Hematopoietic multipotent progenitor cell (in vitro differentiated cells): ENCODE measurements at places on chromosomes 7 and 10.

DNA sequence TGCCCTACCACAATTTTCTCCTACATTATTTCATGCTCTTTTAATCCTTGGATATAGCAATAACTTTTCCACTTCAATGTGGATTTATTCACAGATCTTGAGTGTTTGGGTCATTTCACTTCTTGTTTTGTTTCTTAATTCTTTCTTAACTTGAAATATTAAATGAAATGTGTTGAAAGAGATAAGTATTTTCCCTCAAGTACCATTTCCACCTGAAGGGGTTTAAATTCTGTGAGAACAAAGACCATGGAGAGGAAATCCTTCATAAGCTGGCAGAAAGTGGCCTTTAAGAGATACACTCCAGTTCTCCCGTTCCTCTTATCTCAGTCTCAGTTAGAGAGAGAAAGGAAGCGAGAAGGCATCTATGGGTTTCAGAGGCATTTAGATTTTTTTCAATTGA, 14.1 kb upstream of the DLD start:
- peak; percentile 46 for DNase-seq

DNA sequence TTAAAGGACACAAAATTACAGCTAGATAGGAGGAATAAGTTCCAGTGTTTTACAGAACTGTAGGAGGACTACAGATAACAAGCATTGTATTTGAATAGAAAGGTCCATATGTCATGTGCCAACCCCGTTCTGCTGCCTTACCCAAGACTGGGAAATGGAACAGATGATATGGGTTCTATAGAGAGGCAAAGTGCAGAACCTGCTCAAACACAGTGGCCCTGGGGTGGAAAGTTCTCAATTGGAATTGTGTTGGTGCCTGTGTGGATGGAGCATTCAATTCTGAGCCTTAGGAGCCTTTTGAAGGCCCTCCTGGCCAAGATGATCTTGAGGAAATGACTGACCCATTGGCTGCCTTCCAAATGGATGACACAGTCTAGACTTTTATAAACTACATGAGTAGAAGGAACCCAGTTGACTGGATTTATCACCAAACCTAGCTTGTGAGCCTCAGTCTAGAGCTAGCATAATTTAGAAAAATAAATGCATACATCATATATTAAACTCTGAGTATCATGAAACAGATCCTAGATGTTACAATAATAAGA, 4.1 kb upstream of the PRSS1 start:
- DNase-seq: no peak

GRCh38 chr10:118776960-118777359, 22.2 kb upstream of the CACUL1 start:
- DNase-seq: no peak

GRCh38 chr10:102644066-102644645, at the start of gene TRIM8:
Gene TRIM8, plus strand, starts transcription at chr10:102644479. Its CDS starts 139 bp downstream, at chr10:102644618.
- DNase-seq: peak; percentile 49

- DNase-seq: no peak
Measured at GRCh38 chr7:52273685-52274610, 761.5 kb upstream of the POM121L12 start.

DNA sequence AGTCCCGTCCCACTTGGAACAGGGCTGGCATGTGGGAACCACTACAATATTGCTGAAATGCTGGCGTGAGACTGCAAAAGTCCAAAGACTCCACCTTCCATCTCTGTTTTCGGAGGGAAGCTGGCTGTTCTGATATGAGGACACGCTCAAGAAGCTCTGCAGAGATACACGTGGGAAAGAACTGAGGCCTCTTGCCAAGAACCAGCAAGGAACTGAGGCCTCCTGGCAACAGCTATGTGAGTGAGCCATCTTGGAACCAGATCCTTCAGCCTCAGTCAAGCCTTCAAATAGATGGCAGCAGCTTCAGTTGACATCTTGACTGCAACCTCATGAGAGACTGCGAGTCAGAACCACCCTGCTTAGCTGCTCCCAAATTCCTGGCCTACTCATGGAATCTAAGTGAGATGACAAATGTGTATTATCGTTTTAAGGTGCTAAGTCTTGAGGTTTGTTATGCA, 30.8 kb downstream of the SGMS1 start:
- no peak for DNase-seq

GRCh38 chr7:116582164-116582732, 57.4 kb downstream of the CAV1 start:
- no peak for DNase-seq

DNA sequence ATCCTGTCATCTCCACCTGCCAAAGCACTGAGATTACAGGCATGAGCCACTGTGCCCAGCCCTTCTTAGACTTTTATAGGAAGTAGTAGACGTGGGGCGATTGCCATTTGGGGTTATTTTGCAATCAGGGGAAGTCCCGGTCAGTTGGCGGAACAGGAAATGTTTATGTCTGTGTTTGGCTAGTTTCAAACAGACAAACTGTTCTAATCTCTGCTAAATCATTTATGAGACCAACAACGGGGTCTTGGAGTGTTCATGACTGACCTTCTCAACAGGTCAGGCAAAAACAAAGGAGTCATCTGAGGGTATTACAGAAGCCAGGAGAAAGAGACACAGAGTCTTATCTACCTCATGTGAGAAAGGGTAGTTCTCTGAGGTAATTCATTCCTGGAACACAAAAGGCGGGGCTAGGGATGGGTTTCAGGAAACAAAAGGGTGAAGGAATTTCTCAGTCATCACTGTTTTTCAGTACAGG, 6.6 kb upstream of the TPK1 start:
- no peak for DNase-seq

DNA sequence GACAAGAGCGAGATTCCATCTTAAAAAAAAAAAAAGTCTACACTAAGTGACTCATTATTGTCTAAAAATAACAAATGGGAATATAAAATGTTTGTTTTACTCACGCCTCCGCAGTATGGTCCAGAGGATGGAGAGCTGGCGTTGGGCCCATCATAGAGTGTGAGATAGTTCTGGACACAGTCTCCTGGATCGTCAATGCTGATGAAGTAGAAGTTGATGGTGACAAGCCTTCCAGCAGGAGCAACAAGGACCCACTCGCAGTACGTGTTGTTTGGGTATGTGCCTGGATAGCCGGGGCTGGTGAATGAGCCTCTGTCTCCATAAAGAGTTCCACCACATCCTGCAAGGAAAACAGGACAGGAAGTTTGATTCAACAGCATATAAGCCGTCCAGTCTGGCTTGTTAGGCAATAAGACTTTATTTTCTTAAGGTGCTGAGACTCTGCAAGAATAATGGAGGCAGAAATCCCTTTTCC, 11.5 kb upstream of the RSU1 start:
- no peak for DNase-seq

DNA sequence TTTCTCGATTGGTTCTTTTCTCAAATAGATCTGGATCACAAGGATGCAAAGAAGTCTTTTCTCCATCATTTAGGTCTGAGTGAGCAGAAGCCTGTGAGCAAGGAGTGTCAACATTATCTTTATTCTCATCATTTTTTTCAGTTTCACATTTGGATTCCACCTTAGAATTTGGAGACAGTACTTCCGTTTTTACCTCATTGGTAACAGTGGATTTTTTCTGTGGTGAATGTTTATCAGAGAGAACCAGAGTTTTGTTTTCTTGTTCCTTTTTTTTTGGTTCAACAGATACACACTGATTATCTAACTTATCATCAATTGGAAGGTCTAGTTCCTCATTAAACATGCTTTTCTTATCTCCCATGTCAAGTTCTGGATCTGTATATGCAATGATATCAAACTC, 151.3 kb downstream of the GALNT11 start:
- peak; percentile 55 for DNase-seq

- DNase-seq: no peak
Measured at GRCh38 chr7:5064391-5065106, 18.9 kb downstream of the RBAK start.

DNA sequence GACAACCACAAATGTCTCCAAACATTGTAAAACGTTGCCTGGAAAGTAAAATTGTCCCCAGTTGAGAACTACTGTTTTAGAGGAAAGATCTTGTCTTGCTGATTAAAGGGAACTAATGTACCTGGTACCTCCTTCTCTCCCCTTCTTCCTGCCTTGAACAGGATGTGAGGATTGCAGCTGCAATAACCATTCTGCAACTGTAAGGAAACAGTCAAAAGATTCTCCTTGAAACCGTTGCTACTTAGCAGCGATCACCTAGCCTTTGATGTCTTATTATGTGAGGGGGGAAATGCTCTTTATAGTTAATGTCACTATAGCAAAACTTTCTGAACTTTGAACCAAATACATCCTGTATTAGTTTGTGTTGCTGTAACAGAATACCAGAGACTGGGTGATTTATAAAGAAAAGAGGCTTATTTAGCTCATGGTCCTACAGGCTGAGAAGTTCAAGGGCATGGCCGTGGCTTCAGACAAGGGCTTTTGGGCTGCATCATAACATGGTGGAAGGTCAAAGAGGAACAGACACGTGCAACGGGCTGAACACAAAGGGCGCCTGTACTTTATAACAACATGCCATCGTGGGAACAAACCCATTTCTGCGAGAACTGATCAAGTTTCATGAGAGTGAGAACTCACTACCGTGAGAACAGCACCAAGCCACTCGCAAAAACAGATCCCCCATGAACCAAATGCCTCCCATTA, 54.2 kb upstream of the PARD3 start:
- no peak for DNase-seq

DNA sequence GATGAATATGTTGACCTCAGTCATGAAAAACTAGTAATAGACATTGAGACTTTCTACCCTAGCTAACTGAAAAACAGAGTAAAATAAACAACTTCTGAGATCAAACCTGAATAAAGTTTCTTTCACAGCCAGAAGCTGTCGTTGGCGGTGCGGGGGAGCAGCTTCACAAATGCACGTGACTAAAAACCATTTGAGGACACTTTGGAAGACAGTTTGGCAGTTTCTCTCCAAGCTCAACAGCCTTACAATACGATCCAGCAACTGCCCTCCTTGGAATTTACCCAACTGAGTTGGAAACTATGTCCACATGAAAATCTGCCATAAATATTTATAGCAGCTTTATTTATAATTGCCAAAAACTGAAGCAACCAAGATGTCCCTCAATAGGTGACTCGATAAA, 63.1 kb downstream of the CYTH3 start:
- no peak for DNase-seq

DNA sequence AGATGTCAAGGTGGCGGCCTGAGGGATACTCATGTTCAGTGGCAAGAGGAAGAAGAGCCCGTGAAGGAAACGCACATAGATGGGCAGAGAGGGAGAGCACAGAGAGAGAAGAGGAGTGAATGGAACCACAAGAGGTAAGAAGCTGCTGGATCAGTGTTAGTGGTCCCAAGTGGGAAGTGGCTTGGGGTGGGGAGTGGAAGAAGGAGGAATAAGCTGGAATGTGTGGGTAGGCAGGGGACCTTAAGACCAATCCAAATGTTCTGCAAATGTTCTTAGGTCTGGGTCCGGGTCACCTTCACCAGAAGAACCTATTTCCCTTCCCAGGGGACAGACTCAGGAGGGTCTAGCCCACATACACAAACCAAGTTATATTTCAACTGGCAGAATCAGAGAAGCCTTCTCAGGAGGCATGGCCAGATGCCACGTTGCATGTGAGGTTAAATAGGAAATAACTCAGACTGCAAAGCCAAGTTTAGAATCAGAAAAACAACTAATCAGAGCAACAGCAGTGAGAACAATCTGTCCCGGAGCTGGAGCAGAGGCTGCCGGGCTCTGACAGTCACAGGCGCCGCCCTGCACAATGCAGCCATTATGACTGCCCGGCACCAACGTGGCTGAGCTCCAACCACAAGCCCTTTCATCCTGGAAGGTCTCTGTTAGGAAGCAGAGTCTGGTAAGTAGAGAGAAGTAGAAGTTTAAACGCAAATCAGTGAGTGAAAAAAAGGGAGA, 78.6 kb upstream of the ARMC3 start:
- DNase-seq: no peak

DNA sequence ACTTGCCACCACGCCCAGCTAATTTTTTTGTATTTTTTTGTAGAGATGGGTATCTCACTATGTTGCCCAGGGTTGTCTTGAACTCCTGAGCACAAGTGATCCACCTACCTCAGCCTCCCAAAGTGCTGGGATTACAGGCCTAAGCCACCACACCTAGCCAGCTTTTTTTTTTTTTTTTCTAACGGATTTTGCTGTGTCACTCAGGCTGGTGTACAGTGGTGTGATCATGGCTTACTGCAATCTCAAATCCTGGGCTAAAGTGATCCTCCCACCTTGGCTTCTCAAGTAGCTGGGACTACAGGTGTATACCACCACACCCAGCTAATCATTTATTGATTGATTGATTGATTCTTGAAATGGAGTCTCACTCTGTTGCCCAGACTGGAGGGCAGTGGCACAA, 106.0 kb upstream of the TRIM24 start:
- DNase-seq: no peak

GRCh38 chr7:84688671-84689070, 494.1 kb upstream of the SEMA3A start:
- no peak for DNase-seq

- no peak for DNase-seq
Measured at GRCh38 chr10:97571622-97572021, 957 bp upstream of the ANKRD2 start.

DNA sequence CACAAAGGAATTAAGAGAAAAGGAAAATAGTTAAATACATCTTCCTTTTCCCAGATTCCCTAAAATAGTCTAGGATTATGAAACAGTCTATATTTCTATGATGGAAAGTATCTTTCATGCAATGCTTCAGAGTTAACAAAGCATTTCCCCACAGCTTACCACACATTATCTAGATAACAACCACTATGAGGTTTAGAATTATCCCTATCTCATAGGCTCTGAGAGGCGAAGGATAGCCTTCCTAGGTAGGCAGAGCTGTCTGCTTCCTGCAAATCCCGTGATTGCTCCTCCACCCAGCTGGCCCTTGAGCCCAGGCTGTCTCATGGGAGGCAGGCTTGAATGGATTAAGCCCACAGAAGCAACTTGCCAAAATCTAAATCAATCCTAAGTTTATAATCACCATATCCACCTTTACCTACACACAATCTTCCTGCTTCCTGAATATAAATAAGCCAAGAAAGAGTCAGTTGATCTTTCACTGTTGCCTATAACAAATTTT, 321.4 kb upstream of the AOAH start:
- DNase-seq: no peak
